Osteoblast (primary cell): ENCODE measurements at places on chromosomes 4 and X. TPM values are rescaled to one million over a fixed set of nuclear protein-coding genes. Genes with fewer than 3 reads are reported as not detected.

The XPNPEP2 gene
- not detected in 2 replicates for total RNA-seq

The PLK4 gene
- total RNA-seq: 2.2 and 2.4 TPM in 2 replicates

The GRIA3 gene
- total RNA-seq: 3.3 and 6.8 TPM in 2 replicates

The RNF128 gene
- total RNA-seq: 0.59 and 0.72 TPM in 2 replicates

The SPANXN4 gene
- not detected in 2 replicates for total RNA-seq

The KIAA1210 gene
- total RNA-seq: not detected in 2 replicates

The PAGE2 gene
- not detected in 2 replicates for total RNA-seq

The ASMT gene
- total RNA-seq: 0.36 TPM in 1 of 2 replicates, not detected in the other

The RNF150 gene
- total RNA-seq: 13.4 and 13.8 TPM in 2 replicates

The CCDC120 gene
- total RNA-seq: 1.1 and 1.2 TPM in 2 replicates

The NIPAL1 gene
- under 0.01 and 0.29 TPM in 2 replicates for total RNA-seq

The CASK gene
- total RNA-seq: 40.4 and 55.4 TPM in 2 replicates

The NHS gene
- total RNA-seq: 10.5 and 16.8 TPM in 2 replicates

The TMEM271 gene
- total RNA-seq: not detected in 2 replicates

The GPRIN3 gene
- under 0.01 and 0.29 TPM in 2 replicates for total RNA-seq

The C4orf46 gene
- 12.3 and 12.7 TPM in 2 replicates for total RNA-seq

The ATP11C gene
- 63.1 and 72.0 TPM in 2 replicates for total RNA-seq

The GLUD2 gene
- total RNA-seq: 1.2 and 1.8 TPM in 2 replicates

The IBSP gene
- total RNA-seq: 14.4 and 15.6 TPM in 2 replicates

The KLB gene
- not detected in 2 replicates for total RNA-seq

The TMSB15A gene
- 0.29 TPM in 1 of 2 replicates, not detected in the other for total RNA-seq

The TCEAL6 gene
- not detected in 2 replicates for total RNA-seq

The IL1RAPL1 gene
- total RNA-seq: under 0.01 and 0.29 TPM in 2 replicates
